ENCODE measurements at places on chromosomes 7 and 10.

- DNase-seq, result no peak
Observed at GRCh38 chr10:19500959-19501358, 315.3 kb upstream of the PLXDC2 start.

- no peak for DNase-seq
Observed at GRCh38 chr7:90625051-90625450, 28.9 kb downstream of the CDK14 start.

- peak; percentile 6 for DNase-seq
Observed at GRCh38 chr7:149228831-149229471, 10.5 kb upstream of the ZNF212 start.

DNA sequence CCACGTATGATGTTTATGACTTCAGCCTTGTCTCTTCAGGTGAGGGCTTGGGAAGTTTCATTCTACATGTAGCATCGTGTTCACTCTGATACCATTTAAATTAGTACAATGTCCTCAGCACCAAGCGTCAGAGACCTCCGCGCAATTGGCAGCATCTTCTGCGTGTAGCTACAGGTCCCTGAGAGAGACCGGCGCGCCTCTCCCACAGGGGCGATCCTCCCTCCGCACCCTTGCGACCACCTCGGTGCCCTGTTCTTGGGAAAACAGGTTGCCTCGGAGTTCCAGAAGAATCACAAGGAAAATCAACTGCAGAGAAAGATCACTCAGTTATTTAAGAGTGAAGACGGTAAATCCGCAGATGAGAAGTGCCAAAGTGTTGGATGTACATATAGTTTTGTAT is 206.2 kb downstream of the GATA3 start:
- DNase-seq, result no peak

- DNase-seq, result peak; percentile 97
Observed at GRCh38 chr7:128343554-128344430, at the start of gene RBM28. RBM28 (minus strand) TSS chr7:128343908; CDS start chr7:128343793, 115 bp downstream.

GRCh38 chr10:47402641-47403301 is 18.7 kb upstream of the ZNF488 start:
- peak; percentile 72 for DNase-seq

DNA sequence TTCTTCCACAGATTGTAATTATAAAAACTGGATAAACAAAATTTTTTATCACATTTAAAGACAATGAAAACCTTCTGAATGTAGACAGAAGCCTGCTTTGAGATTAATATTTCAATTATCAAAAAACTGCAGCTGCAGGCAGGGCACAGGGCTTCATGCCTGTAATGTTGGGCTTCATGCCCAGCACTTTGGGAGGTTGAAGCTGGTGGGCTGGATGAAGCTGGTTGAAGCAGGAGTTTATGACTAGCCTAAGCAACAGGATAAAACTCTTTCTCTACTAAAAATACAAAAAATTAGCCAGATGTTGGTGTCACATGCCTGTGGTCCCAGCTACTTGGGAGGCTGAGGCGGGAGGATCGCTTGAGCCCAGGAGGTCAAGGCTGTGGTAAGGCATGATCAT is 41.2 kb downstream of the PDZD8 start:
- no peak for DNase-seq

DNA sequence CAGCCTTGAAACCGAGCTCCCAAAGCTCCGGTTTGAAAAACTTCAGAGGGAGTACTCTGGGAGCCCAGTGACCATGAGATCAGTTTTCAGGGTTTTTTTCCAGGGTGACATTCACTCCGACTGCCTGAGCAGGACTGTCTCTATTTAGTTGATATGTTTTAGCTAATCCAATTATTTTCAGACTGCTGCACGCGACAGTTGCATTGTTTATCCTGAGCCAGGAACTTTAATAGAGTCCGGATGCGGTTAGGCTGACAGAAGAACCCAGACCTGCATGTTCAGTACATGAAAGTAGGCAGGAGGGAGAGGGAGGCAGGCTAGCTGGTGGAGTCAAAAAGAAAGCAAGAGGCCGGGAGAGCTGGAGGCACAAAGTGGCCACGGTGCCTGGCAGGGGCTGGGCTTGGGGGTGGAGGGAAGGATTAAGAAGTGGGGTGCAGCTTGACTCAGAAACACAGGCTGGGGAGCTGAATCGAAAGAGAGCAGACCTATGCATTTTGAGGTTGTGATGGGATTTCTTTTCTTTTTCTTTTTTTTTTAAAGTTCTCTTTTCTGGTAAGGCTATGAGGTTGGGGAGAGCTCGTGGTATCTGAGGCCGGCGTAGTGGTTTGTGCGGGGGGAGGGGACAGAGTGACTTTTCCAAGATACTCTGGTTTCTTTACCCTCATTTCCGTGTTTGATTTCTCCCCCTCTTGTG is 5.7 kb downstream of the GATA3 start:
- DNase-seq, result no peak

- DNase-seq, result no peak
Observed at GRCh38 chr7:104362756-104363155, 34.4 kb downstream of the LHFPL3 start.

DNA sequence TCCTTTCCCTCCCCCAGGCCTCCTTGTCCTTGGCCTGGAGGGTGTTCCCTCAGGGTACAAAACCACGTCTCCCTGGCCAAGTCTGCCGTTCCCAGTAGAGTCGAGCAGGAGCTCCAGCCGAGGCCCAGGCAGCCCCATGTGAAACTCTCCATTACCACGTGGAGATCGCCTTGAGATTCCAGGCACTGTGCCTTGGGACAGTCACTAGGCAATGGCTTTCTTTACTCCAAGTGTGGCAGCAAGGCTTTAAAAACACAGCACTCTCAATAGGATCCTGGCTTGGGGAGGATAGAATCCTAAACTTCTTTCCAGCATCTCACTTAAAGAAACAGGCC is 57.5 kb downstream of the PLXNA4 start:
- no peak for DNase-seq

GRCh38 chr7:8384901-8385300 is 48.5 kb upstream of the NXPH1 start:
- DNase-seq, result no peak

GRCh38 chr10:78349911-78350663 is 316.4 kb downstream of the RPS24 start:
- DNase-seq, result no peak

GRCh38 chr7:36951257-36951697 is 227.0 kb upstream of the AOAH start:
- no peak for DNase-seq

DNA sequence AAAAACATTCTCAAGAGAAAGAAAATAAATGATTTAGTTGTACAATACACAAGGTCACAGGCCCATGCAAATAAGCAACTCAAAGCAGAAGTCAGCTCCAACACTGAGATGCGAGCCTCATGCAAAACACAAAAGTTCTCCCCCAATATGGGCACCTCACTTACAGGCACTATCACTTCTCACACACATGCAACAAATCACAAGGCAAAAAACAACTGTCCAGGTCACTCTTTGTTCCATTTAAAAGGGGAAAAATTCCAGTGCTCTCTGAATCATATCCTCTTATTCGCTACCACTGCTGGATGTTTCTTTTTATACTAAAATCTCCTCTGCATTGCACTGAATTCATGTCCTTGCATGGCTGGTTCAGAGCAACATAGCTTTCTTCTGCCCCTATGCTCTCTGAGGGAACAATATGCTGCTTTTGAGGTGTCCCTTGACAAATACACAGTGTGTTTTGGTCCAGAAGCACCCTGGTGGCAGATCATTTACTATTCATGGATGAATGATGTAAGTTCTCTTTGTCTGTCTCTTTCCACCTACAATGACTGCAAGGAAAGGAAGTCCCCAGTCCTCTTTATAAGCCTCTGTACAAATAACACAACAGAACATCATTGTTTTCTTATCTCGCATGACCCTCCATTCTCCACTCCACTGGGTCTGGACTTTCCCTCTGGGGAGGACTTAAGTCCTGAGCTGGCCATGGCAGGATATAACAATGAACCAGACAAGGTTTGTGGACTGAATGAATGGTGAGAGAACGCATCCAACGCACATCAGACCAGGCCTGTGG is 85.4 kb upstream of the GSDME start:
- no peak for DNase-seq

DNA sequence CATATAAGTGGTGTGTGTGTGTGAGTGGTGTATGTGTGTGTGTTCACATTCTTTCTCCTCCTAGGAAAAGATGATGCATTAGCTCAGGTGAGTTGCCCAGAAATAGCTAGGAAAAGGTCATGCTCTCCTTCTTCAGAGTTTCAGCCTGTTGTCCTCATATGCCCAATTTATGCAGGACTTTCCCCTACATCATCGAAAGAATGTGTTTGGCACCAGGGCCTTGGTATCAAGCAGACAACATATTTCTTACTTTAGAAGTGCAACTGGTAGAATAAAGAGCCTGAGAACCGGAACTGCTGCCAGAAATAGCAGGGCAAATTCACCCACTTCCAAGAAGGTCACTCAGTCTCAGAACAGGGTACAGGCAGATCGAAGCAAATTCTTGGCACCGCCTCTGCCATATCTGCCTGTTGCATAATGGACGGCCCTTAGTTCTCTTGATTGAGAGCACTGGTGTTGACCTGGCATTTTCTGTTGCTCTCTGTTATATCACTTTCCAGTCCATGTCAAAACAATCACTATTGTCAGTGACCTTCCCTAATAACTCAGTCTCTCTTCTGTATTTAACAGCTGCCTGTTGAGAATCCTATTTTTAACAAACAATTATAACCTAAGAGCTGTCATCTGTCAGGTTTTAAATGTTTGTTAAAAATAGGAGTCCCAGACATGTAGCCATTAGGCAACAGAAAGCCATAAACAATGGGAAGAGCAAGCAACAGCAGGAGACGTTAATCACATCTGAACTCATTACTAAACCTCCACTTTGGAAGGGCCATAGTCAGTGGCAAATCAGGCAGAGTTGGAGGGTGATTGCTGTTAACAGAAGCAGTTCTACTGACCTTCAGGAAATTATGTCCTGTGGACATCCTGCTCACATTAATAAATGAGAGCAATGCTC is 20.7 kb downstream of the ADRB1 start:
- DNase-seq, result no peak

GRCh38 chr7:108190891-108191290 is 60.7 kb upstream of the LAMB4 start:
- no peak for DNase-seq

GRCh38 chr10:74058071-74058470 is 60.2 kb downstream of the VCL start:
- no peak for DNase-seq

DNA sequence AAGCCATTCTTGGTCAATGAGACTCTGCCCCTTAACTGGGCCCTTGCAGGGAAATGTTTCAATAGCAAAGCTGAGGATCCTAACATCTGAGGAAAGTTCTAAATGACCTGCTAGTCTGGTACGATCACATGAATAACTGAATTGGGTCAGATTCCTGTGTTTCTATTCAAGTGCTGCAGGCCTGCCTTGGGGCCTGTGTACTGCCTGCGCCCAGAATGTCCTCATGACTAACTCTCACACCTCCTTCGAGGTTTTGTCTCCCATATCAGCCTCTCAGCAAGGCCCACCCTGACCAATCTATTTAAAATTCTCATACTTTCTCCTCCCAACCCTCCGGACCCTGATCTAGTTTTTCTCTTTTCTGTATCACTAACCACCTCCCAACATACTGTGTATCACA is 4.4 kb downstream of the JAZF1 start:
- DNase-seq, result no peak

DNA sequence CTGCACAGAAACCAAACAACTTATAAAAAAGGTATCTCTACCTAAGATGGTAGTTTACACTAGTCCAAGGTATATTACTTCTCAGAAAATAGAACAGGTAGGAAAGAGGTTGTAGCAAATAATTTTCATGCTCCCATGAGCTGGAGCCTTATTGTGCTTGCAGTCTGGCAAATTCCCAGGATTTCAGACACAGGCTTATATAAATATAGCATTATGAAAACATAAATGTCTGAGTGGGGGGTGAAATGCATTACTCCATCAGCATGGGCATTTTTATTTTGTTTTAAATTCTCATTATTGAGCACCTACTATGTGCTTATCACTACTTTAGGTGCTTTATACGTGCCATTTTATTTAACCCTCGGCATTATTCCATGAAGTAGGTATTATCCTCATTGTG is 83.0 kb upstream of the PHYHIPL start:
- DNase-seq, result no peak

GRCh38 chr7:139777133-139777891 is 486 bp downstream of the HIPK2 start:
- peak; percentile 46 for DNase-seq

DNA sequence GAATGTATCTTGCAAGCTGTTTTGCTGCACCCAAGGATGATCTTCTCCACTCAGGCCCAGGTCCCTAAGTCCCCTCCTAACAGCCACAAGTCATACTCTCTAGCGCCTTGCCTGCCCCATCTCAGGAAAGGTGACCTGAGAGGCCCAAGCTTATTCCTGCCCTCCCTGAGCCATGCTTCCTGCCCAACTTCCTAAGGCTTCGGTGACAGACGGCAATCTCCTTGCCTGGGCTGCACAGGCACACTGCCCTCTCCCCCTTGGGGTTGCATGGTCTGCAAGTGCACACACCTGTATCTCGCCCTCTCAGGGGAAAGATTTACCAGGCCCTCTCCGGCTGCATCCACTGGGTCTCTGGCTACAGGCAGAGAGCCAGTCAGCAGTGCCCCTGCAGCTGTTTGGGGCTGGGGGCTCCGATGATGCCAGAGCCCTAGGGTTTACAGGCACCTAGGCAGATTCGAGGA is 771 bp upstream of the ADIRF start:
- DNase-seq, result no peak

DNA sequence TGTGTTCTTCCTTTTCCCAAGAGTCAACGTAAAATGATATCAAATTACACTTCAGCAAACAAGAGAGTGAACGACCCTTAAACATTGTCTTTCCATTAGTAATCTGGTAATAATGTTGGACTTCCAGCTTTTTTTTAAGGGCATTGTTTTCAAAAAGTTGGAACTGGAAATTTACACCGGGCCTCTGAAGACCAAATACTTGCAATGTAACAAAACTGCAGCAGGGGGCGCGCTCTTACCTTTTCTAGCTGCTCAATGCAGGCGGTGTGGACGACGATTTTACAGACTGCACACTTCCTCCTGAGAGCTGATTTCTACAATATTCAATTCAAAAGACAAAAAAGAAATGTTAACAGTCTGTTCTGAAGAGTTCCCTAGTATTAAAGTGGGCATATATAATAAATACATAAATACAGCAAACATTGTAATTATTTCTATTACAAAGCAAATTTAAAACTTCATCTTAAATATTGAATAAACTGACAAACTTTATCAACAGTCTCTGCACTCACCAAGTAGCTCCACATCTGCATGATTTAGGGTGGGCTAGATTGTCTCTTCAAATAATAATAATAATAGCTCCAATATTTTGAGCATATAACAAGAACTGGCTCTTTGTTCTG is 190.4 kb downstream of the DGKI start:
- peak; percentile 88 for DNase-seq

- no peak for DNase-seq
Observed at GRCh38 chr10:59713196-59713821, 3.7 kb upstream of the SLC16A9 start.

GRCh38 chr10:42985436-42986316 is 91.2 kb upstream of the RET start:
- no peak for DNase-seq

DNA sequence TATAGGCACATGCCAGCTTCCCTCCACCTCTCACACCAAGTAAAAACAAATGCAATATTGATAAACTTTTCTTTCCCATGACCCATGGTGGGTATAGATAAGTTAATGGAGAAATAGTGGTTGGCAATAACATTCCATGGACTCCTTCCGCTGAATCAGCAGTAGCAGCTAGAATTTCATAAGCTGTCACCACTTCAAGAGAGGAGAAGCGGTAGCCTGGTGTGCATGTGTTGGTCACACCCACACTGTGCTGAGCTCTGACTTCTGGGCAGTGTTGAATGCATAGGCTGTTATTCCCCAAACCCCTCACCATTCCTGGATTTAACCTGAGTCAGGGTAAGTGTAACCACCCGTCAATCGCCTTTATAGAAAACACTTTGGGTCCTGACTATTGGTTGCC is 32.5 kb upstream of the BMPER start:
- peak; percentile 41 for DNase-seq

All from tongue (tissue), 3 donors.